GM12864 (cell line): ENCODE measurements at places on chromosomes 7 and 10.

DNA sequence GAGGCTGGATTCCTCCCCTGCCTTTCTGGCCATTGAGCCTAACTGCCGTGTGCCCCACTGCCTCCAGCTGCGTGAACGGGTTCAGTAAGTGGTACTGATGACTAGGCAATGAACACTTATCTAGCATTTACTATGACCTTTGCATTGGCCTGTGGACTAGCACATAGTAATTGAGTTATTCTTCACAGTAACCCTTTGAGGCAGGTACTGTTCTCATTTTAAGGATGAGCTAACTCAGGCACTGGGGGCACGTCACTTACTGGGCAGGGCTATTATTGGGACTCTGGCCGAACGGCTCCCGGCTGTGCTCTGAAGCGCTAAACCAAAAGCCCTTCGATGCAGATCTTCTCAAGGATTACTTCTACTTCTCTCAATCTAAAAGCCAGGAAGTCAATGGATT, 38.3 kb downstream of the WIPF3 start:
- no peak for DNase-seq

- no peak for DNase-seq
These were observed 1.8 kb upstream of the MICALL2 start for GRCh38 chr7:1460821-1461645.

DNA sequence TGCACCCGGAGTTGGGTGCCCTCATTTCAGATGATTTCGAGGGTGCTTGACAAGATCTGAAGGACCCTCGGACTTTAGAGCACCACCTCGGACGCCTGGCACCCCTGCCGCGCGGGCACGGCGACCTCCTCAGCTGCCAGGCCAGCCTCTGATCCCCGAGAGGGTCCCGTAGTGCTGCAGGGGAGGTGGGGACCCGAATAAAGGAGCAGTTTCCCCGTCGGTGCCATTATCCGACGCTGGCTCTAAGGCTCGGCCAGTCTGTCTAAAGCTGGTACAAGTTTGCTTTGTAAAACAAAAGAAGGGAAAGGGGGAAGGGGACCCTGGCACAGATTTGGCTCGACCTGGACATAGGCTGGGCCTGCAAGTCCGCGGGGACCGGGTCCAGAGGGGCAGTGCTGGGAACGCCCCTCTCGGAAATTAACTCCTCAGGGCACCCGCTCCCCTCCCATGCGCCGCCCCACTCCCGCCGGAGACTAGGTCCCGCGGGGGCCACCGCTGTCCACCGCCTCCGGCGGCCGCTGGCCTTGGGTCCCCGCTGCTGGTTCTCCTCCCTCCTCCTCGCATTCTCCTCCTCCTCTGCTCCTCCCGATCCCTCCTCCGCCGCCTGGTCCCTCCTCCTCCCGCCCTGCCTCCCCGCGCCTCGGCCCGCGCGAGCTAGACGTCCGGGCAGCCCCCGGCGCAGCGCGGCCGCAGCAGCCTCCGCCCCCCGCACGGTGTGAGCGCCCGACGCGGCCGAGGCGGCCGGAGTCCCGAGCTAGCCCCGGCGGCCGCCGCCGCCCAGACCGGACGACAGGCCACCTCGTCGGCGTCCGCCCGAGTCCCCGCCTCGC, at the start of gene EGFR:
Gene EGFR, plus strand, starts transcription at position 657 of the 830 bp plus-strand sequence. CDS start 261 bp downstream, outside the sequence.
- no peak for DNase-seq

GRCh38 chr10:807958-808353, 118.5 kb upstream of the DIP2C start:
- no peak for DNase-seq

DNA sequence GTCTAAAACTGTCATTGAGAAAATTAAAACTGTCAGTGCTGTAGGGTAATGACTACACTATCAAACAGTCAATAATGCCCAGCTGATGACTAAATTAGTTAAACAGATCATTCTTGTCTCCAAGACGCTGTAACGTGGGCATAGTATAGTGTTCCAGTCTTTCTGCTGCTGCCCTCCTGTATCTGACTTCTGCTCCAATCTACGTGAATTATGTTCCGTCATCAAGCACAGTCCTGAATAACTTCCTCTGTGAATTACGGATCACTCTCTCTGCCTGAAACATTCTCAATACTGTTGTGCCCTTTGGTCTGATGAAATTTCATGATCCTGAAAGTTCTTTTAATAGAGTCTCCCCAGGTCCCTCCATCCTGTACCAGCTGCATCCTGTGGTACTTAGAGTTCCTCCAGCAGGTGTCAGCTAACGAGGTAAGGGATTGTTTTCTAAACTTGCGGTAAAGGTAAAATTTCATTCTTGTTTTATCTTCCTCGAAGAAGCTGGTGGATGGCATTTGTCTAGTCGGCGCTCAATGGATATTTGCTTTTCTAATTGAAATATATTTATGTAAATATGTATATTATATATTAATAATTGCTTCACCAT, 393.5 kb upstream of the ADARB2 start:
- no peak for DNase-seq

- no peak for DNase-seq
These were observed 62.8 kb downstream of the CUBN start for GRCh38 chr10:17066807-17067206.

GRCh38 chr10:71089162-71089561, 123.2 kb upstream of the UNC5B start:
- DNase-seq = no peak

DNA sequence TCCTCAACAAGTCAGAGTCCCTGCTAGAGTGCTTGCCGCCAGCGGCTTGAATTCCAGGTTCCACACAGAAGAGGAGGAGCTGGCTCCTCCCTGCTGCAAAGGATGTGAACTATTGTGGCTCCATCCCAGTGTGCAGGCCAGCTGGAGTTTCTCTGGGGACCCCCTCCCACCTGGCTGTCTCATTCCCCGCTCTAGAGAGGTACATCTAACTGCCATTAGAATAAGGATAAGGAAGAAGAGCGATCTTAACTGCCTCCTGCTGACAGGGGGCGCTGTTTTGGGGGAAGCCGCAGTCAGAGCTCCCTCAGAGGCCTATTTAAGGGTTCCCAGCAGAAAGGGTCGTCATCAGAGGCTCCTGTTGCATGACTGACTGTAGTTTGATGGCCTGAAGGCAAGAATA, 40.8 kb upstream of the HECW1 start:
- DNase-seq = no peak

- no peak for DNase-seq
These were observed 364.2 kb downstream of the ANKRD30A start for GRCh38 chr10:37489658-37490003.

GRCh38 chr7:19557726-19558465, 150.9 kb downstream of the POLR1F start:
- no peak for DNase-seq

- DNase-seq = no peak
These were observed 55.0 kb downstream of the SORBS1 start for GRCh38 chr10:95506056-95506737.

GRCh38 chr10:73485320-73485719, 10.5 kb downstream of the PPP3CB start:
- no peak for DNase-seq

- no peak for DNase-seq
These were observed 56.5 kb downstream of the MAP3K8 start for GRCh38 chr10:30490289-30491000.

DNA sequence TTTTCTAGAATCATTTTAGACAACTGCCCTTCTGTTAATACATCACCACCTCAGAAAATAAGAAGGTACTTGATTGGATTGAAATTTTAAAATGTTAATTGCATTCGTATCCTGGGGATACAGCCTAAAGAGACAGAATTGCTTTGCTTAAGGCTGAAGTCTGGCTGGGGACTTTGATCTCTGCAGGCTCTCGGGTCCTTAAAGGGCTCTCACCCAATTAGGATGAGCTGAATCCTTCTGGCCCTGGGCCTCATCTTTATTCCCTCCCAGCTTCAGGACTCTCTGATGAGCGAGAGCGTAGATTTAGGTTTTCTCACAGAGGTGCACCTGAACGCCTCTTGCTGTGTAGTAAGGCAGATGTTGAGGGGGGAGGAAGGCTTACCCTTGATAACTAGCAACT, 475.3 kb upstream of the C7orf33 start:
- DNase-seq = no peak

DNA sequence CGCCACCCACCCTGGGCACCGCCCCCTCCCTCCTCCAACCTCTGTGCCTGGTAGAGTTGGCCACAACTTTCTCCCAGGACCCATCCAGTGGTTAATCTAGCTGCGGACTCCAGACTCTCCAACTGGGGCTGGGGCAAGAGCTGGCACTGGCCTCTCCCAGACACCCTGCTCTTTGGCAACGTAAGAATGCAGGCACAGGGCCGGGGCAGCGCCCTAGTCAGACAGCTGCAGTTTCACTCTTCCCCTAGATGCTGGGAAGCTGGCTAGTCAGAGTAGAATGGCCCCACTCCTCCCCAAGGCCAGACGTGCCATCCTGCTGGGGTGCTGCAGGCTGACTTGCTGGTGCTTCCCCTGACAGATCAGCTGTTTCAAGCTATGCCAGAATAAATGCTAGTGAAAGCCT, 22.1 kb downstream of the HSPA12A start:
- no peak for DNase-seq

- DNase-seq = no peak
These were observed 257.2 kb downstream of the GRID1 start for GRCh38 chr10:86109421-86109820.

- no peak for DNase-seq
These were observed 111.8 kb downstream of the MYL10 start for GRCh38 chr7:101517304-101517703.

DNA sequence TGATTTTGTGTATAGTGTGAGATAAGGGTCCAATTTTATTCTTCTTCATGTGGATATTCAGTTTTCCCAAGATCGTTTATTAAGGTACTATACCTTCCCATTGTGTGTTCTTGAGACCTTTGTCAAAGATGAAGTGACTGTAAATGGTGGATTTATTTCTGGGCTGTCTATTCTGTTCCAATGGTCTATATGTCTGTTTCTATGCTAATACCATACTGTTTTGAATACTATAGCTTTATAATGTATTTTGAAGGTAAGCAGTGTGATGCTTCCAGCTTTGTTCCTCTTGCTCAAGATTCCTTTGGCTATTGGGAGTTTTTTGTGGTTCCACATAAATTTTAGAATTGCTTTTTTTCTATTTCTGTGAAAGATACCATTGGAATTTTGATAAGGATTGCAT, 8.7 kb upstream of the VWDE start:
- DNase-seq = no peak

DNA sequence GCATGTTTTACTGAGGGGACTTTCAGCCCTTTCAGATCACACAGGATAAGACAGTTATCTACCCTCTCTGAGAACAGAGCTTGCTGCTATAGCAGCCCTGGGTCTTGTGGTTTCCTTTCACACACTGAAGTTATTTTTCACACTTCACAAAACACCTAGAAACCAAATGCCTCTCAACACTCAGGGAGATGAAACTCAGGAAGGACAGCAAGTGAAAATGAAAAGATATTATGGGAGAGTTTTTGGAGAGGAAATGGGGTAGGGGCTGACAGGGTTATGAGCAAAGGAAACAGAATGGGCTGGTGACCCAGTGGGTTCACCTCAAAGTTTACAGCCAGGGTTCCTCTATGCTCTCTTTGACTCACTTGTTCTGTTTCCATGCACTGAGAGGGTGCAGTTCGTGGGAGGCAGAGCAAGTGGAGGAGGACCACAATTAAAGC, 17.0 kb upstream of the GIMAP2 start:
- DNase-seq = peak; percentile 86

GRCh38 chr7:15291699-15292098, 270.1 kb downstream of the AGMO start:
- no peak for DNase-seq

DNA sequence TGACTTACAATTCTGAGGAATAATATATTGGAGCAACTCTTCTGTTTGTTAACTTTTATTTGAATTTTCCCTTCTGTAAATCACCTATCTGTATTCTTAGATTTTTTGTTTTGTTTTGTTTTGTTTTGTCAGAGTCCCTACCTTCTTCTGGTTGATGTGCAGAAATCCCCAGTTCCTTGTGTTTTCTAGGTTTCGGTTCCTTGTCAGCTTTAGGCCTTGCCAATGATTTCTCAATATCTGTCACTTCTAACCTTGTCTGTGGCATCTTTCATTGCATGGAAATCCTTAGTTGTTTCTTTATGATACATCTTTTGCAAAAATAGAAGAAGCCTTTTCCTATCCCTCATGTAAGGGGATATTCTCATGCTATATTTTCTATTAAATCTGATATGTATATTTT, 21.7 kb upstream of the ST8SIA6 start:
- DNase-seq = peak; percentile 10

DNA sequence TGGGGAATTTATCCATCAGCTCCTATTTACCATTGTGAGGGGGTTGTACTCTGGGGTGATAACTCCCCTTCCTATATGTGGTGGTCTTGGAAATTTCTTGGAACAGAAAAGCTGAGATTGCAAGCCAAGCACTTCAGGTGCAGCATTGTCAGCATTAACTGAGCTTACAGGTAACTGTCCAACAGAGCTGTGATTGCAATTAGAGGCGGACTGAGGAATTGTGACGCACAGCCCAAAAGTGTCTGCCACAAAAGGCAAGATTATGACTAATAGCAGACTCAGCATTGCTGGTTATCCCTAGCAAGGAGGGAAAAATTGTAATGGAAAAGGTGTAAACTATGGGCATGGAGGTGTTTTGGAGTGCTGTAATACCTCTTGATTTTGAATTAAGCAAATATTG, 126.1 kb upstream of the AGR3 start:
- no peak for DNase-seq

- no peak for DNase-seq
These were observed 16.0 kb downstream of the CCDC71L start for GRCh38 chr7:106644999-106645398.

DNA sequence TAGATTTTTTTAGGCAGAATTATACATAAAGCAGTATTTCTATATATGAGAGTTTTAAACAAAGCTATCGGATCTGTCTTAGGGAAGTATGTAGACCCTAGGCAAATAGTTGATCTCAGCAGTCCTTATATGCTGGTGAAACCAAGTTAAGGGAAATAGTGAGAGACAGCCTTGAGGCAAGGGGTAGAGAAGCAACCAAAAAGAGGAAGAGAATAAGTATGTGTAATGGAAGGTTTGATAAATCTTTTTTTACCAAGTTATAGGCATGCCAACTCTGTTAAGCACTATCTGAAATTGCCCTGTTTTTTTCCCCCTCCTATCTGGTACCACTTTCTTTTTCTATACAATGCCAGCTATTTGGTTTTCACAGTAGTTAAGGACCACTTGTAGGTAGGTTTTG, 19.9 kb downstream of the SPAG6 start:
- DNase-seq = no peak

GRCh38 chr7:91068136-91068795, 196.0 kb upstream of the FZD1 start:
- DNase-seq = no peak

DNA sequence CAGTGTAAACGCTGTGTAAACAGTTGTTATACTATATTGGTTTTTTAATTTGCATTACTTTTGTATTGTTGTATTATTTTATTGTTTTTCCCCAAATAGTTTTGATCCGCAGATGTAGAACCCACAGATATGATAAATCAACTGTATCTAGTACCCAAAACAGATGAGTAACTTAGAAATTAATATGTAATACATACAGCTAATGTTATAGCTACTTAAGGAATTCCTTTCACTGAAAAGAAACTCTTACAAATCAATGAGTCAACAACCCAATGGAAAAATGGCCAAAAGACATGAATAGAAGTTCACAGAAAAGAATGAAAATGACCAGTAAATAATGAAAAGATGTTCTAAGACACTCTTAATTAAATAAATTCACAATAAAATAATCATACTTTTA, 32.3 kb upstream of the ARL4A start:
- no peak for DNase-seq

- no peak for DNase-seq
These were observed 44.3 kb downstream of the DNAJB9 start for GRCh38 chr7:108613949-108614381.

GRCh38 chr7:16284581-16284980, 136.8 kb downstream of the CRPPA start:
- no peak for DNase-seq
